ENCODE measurements at places on chromosomes 12 and 14.

DNA sequence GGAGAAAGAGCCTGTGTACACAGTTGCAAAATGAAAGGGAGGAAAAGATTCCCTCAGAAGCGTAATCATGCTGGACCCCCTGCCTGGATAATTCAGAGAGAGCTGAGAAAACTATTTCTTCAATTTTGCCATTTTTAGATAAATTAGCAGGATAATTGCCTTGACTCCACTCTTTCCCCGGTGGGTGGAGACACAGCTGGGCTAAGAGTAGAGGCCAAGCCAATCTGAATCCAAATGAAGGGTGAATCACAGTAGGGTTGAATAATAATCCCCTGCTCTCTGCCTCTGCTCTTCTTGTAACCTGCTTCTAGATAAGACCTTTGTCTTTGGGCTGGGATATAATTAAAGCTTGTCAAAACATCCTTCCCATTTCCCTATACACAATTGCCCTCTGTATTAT, 150.1 kb downstream of the CAPZA3 start:
- DNase-seq, result no peak

GRCh38 chr12:116651089-116651488, 86.8 kb downstream of the SPRING1 start:
- DNase-seq, result no peak

- DNase-seq, result no peak
These were observed 65.5 kb downstream of the C12orf75 start for GRCh38 chr12:105396024-105396423.

DNA sequence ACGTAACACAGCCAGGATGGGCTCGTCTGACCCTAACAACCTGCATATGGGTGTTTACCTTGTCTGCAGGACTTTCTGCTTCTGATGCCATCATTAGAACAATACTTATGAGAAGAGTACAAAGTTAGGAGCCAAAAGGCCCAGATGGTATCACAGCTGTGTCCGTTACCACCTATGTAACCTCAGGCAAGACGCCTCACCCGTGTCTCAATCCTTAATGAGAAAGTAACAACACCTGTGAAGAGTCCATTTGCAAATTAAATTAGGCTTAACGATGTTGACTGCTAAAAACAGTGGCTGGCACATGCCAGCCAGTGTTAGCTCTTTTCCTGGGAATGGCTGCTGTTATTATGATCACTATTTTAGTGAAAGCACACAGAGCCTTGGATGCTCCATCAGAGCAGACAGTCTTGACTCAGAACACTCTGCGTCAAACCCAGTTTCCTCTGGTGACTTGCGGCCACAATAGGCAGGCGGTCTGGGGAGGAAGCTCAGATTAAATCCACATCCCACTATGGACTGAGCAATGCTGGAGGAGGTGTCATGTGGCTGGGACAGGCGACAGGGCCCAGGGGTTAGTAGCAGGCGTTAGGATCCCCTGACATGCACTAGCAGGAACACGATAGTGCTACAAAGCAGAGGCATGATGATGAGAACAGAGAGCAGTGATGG, 125.3 kb downstream of the SLC15A4 start:
- DNase-seq, result no peak

- no peak for DNase-seq
These were observed 165.5 kb downstream of the SLC41A2 start for GRCh38 chr12:104792570-104792969.

DNA sequence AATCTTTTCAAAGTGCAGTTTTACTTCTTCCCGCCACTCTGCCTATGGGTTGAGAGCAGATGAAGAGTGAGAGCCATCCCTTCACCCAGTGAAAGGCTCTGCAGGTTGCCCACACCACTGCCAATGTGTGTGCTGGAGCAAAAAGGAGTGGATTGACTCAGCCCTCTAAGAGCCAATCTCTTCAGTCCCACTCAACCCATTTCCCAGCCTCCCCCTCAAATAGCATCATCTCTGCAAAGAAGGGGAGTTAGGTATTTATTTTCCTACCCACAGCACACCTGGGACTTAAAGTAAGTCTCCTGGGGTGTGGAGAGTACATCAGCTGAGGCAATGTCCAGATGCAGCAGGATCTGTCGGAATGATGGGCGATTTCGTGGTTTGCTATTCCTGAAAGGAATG, 15.3 kb downstream of the MAP3K12 start:
- no peak for DNase-seq

- DNase-seq, result no peak
These were observed 30.7 kb upstream of the DEGS2 start for GRCh38 chr14:100190126-100190525.

- no peak for DNase-seq
These were observed 67.6 kb upstream of the GNG2 start for GRCh38 chr14:51792809-51793208.

- no peak for DNase-seq
These were observed 296.5 kb downstream of the TMEM132D start for GRCh38 chr12:129607301-129607700.

- DNase-seq, result no peak
These were observed 93.7 kb downstream of the TESC start for GRCh38 chr12:117005417-117006046.

- DNase-seq, result no peak
These were observed 103.8 kb downstream of the ARMH4 start for GRCh38 chr14:58048219-58048618.

- DNase-seq, result no peak
These were observed 7.9 kb downstream of the MARK3 start for GRCh38 chr14:103393070-103393469.

DNA sequence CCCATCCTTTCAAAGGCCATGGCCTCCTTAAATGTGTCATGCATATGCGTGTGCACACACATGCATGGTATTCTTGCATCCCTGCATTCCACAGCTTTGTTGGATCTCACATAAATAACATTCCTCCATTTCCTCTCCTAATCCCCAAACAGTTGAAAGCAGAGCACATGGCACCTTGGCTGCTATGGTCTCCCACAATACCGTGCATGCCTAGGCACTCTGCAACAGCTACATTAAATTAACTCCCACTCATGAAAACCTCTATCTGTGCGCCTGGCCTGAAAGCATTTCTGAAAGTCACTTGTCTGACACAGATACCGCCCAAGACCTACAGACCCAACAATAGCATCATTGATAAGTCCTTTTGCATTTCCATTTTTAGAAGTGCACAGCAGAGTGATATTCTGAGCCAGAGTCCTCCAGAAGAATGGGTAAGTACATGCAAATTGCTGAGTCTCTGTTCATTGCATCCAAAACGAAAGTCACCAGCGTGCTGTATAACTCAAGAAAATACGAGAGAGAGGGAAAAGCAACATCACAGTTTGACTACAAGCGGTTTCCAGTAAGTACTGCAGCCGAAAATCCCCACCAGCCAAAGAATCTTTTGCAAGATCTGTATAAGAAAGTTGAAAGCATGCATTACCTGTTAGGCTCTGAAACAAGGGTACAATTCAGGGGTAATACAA, 436 bp downstream of the ASB2 start:
- no peak for DNase-seq

GRCh38 chr12:58750484-58750883, 169.8 kb downstream of the LRIG3 start:
- no peak for DNase-seq

- peak; percentile 65 for DNase-seq
These were observed at the start of gene STXBP6 for GRCh38 chr14:25049568-25050268. TSS of gene STXBP6 (minus strand) at chr14:25050147. CDS start at chr14:24974818, 75,329 bp downstream.

GRCh38 chr12:3630621-3631271, 122.2 kb downstream of the CRACR2A start:
- DNase-seq, result no peak

- no peak for DNase-seq
These were observed 68.2 kb downstream of the TMTC2 start for GRCh38 chr12:82754856-82755255.

- no peak for DNase-seq
These were observed 287.5 kb downstream of the FOXG1 start for GRCh38 chr14:29054119-29054518.

All from endothelial cell (in vitro differentiated cells).